ENCODE measurements at places on chromosomes 4 and X.

DNA sequence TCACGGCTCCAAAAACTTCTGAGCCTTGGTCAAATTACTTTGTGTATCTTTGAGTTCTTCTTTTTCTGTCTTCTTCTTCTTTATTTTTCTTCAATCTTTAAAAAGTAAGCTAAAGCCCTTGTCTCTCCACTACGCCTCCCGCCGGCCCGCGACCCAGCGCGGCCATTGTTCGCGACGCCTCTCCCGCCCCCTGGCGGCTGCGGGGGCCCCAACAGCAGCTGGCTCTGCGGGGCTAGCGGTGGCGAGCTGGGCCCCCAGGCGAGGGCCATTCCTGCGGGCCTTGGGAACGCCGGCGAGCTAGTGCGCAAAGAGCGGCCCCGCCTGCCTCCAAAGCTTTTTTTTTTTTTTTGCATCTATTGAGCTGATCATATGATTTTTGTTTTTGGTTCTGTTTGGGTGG, 119.1 kb downstream of the TGIF2LX start:
- DNase-seq = no peak

GRCh38 chr4:91734682-91735081, 569.1 kb upstream of the GRID2 start:
- no peak for DNase-seq

GRCh38 chr4:57119054-57119651, 9.0 kb upstream of the IGFBP7 start:
- DNase-seq = peak; percentile 71

- DNase-seq = no peak
These were observed 151.4 kb downstream of the CPEB2 start for GRCh38 chr4:15153662-15154061.

GRCh38 chrX:40174854-40175510, 77.2 kb upstream of the BCOR start:
- DNase-seq = peak; percentile 76

GRCh38 chr4:47050761-47051725, 19.7 kb downstream of the GABRB1 start:
- no peak for DNase-seq

- no peak for DNase-seq
These were observed 1400.5 kb upstream of the IGFBP7 start for GRCh38 chr4:58510652-58511051.

DNA sequence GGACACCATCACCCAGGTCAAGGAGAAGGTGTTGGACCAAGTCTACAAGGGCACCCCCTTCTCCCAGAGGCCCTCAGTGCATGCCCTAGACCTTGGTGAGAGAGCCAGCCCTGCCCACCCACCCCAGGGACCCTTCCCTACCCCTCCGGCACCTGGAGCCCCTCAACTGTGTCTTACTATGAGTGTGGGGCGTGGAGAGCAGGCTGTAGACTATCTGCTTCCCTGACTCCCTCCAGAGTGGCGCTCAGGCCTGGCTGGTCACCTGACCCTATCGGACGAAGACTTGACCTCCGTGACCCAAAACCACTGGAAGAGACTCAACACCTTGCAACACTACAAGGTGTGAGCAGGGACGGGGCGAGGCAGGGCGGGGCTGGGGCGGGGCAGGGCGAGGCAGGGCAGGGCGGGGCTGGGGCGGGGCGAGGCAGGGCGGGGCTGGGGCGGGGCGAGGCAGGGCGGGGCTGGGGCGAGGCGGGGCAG, 4.7 kb upstream of the SRPK3 start:
- DNase-seq = no peak

- DNase-seq = no peak
These were observed 2.5 kb upstream of the TMEM154 start for GRCh38 chr4:152682143-152682941.

DNA sequence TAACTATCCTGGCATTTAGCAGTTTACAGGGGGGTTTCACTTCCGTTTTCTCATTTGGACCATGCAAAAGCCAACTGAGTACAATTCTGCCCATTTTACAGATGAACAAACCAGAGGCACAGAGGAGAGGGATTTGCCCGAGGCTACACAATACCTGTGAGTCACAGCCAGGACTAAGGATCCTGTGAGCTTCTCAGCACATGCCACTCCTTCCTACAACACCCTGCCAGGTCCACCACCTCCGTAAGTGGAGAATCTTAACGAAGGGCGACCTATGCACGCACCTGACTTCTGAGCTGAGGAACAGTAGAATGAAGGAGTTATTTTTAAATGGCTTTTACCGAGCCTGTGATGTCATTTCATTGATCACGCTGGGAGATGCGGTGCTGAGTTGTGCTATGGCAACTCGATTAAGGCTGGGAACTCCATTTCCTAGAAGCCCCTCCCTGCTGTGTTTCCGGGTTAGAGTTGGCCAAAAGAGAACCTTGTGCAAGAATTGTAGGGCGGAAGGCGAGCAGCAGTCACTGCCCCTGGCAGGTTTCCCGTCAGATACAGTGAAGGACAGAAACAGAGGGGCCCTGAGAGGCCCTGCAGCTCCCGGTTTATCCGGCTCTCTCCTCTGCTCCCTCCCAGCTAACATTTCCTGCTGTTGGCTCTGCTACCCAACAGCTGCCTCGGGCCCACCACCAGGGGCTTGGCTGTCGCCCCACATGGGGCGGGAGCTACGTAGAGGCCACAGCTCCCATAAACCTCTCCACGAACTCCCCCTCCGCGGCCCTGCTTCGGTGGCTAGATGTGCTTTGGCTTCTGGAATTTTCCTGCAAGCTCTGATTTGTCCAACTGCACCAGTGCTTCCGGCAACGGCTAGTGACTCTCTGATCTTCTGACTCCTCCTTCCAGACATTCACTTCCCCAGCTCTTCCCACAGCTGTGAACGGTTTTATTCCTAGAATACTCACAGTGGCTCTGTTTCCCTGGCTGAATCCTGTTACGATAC, 75.1 kb upstream of the USP9X start:
- DNase-seq = peak; percentile 93

GRCh38 chr4:135492439-135492838, 1290.8 kb upstream of the PABPC4L start:
- no peak for DNase-seq

GRCh38 chr4:56973336-56973735, 4.1 kb downstream of the NOA1 start:
- no peak for DNase-seq

GRCh38 chr4:80134936-80135701, 62.1 kb upstream of the ANTXR2 start:
- no peak for DNase-seq

DNA sequence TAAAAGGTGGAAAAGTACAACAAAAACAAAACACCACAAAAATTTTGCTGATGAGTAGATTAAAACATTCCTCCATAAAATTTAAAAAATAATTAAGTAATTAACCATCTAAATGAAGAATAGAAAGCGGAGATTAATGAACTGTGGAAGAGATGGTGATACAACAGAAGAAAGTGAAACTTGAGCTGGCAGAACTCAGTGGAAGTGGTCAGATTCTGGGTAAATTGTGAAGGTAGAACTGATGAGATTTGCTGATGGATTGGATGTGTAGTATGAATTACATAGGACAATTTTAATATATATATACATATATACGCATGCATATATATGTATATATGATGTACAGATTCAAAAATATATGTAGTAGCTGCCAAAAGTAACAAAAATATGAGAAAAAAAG, 73.9 kb downstream of the AMOT start:
- no peak for DNase-seq

DNA sequence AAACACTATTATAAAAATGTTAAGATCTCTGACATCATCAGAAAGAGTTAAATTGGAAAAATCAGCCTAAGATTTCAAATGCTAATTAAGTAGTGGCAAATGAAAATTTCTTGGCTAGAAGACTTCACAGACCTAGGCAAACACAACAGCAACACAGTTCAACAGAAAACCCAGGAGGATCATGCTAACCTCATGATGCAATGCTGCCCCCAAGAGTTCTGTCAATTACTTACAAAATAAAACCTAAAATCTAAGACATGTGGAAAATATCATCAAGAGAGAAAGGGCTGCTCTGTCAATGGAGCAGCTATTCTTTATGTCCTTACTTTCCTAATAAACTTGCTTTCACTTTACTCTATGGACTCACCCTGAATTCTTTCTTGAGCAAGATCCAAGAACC, 21.0 kb downstream of the S100G start:
- DNase-seq = peak; percentile 31

GRCh38 chrX:115029869-115030570, 12.6 kb upstream of the IL13RA2 start:
- DNase-seq = no peak

- DNase-seq = no peak
These were observed 560.5 kb downstream of the MID1IP1 start for GRCh38 chrX:39361736-39362135.

- peak; percentile 39 for DNase-seq
These were observed 826.2 kb upstream of the TENM3 start for GRCh38 chr4:181416966-181417365.

GRCh38 chrX:148228521-148228920, 247.4 kb downstream of the FMR1NB start:
- no peak for DNase-seq

DNA sequence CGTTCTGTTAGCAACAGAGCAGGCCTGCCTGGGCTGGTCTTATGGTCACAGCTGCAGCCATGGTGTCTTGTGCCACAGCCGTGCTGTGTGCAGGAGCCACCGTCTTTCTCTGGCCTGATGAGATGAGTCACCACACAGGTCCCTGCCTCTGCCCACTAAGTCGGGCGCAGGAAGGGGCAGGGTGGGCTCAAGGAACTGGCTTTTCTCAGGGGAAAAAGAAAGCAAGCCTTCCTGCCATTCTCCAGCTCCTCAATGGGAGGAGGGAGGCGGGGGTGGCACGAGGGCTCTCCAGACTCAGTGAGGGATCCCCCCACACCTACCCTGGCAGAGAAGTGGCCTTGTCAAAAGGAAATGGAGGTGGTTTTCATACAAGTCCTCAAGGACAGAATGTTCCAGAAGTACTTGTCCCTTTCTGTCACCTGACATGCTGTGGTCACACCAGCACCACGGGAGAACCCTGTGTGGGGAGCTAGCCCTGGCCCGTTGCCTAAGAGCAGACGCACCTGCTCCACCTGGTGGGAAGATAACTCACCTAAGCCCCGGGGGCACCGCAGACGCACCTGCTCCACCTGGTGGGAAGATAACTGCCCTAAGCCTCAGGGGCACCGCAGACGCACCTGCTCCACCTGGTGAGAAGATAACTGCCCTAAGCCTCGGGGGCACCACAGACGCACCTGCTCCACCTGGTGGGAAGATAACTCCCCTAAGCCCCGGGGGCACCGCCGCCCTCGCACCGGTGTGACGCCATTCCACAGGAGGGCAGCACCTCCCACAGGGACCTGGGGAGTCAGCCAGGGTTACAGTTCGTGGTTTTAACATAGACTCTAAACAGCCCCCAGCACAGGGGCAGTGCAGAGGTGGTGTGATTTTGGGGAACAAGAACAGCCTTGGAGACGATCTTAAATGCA, 18.5 kb downstream of the UVSSA start:
- DNase-seq = peak; percentile 9

DNA sequence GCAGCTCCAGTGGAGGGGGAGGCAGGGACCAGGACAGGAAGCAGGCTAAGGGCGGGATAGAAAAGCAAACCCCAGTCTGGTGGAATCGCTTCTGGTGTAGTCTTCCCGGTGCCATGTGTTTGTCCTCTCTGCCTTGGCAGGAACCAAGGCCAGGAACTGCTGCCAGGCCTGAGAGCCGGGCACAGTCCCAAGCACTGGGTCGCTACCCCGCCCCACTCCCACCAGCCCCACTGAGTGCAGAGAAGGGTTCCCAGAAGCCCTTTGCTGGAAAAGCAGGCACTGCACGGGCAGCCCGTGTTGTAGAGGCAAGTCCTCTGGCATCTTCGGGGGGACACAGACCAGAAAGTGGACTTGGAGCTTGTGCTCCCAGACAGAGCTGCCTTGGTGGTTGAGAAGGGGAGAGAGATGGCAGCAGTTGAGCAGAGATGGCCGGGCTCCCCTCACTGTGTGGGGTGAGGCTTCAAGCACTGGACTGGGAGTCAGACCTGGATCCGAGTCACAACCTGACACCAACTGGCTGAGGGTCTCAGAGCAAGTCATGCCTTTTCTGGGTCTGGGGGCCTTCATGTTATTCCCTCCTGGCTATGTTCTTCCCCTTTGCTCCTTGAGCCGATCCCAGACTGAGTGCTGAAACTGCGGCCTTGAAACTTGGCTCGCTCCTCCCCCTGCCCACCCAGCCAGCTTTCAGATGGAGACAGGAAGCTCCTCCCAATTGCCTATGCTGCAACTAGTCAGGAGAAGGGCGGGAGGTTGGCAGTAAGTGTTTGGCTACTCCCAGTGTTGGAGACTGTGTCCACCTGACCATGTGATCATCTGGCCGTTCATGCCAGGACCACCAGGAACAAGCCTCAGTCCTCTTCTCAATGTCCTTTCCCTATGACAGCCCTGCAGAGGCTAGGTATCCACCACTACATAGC, 59.7 kb upstream of the MTM1 start:
- peak; percentile 74 for DNase-seq

- DNase-seq = no peak
These were observed 57.8 kb upstream of the BEND2 start for GRCh38 chrX:18278449-18278848.

DNA sequence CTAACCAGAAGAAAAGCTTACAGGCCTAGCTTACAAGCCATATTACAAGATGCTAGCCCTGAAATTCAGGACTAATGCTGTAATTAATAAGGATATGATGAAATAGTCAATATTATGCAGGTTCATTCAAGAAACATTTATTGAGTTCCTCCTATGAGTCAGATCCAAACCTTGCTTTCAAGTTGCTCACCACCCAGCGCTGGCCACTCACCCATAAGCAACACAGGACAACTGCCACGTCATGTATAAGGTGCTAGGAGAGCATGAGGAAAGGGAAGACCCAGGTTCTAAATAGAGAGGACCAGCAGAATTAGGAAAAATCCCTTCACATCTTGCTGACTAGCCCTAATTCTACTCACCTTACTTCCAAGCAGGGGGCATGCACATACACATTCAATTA, 23.3 kb downstream of the MAML3 start:
- DNase-seq = no peak

- DNase-seq = no peak
These were observed 137.4 kb upstream of the MAMLD1 start for GRCh38 chrX:150225756-150226155.

DNA sequence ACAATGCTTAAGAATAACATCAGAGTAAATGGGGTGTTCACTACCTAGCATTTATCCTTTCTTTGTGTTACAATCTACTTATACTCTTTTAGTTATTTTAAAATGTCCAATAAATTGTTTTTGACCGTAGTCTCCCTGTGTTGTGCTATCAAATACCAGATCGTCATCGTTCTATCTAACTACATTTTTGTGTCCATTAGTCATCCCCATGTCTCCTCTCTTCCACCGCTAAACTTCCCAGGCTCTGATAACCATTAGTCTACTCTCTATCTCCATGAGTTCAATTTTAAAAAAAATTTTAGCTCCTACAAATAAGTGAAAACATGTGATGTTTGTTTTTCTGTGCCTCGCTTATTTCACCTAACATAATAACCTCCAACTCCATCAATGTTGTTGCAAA, 381.9 kb downstream of the PRDM5 start:
- no peak for DNase-seq

GRCh38 chrX:136911253-136911652, 30.7 kb upstream of the RBMX start:
- no peak for DNase-seq

GRCh38 chrX:20042221-20042620, 51.4 kb upstream of the BCLAF3 start:
- DNase-seq = no peak

GRCh38 chrX:118420462-118420861, 74.6 kb downstream of the WDR44 start:
- DNase-seq = no peak

- no peak for DNase-seq
These were observed 132.4 kb downstream of the MAGEC1 start for GRCh38 chrX:142036116-142036515.

Data from femur (tissue), 1 donor.